Endothelial cell (in vitro differentiated cells): ENCODE measurements at places on chromosomes 2 and 18. TPM values are rescaled to one million over a fixed set of nuclear protein-coding genes. Genes with fewer than 3 reads are reported as not detected.

The TUBA4B gene
- total RNA-seq = not detected

The ZDBF2 gene
- 38.1 TPM for total RNA-seq

- H3K4me1 ChIP-seq = no peaks in the 10 kb centered on the region
- no peak overlapping the region for H3K4me3 ChIP-seq
- H3K27me3 ChIP-seq = no peaks in the 10 kb centered on the region
- H3K36me3 ChIP-seq = no peaks in the 10 kb centered on the region
- H3K27ac ChIP-seq = no peak overlapping the region
- DNase-seq = no peak
Observed at GRCh38 chr18:27845897-27846296, 331.0 kb downstream of the CDH2 start.

The POTEC gene
- total RNA-seq = not detected

DNA sequence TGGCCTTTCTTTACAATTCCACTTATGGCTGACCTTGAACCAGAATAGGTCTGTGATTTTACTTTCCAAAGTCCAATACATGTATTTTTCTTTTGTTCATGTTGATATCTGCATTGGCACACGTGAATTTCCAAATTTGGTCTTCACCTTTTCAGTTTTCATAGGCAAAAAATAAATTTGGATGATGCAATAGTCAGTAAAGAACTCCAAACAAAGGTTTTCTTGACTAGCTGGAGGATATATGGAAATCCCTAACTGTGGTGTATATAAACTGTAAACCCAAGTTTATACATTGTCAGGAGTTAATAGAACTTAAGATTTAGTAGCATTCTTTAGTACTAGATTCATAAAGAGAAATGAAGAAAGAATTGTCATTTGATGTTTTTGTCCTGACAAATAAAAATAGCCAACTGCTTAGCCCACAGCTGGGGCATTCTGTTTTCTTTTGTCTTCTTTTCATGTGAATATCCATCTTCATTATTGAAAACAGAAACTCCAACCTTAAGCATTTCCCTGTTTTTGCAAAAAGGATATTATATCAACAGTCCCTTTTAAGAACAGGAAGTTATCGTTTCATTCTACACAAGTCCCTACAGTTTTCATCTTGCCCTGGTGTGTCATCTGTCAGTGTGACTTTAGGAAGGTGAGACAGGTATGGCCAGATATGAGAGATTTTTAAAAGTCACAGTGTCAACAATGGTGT, 132.9 kb downstream of the BCL2 start:
- no peak for DNase-seq
- H3K4me1 ChIP-seq = peaks cover 17% of the 10 kb centered on the region
- no peak overlapping the region for H3K27ac ChIP-seq
- H3K36me3 ChIP-seq = no peaks in the 10 kb centered on the region
